ENCODE measurements at places on chromosomes 16 and 17.

- no peak for DNase-seq
Observed at GRCh38 chr17:56030009-56030624, 123.2 kb upstream of the ANKFN1 start.

- DNase-seq: peak; percentile 72
Observed at GRCh38 chr17:77455111-77455890, 314.5 kb downstream of the SEC14L1 start.

- DNase-seq: no peak
Observed at GRCh38 chr16:51167170-51167895, 16.3 kb upstream of the SALL1 start.

DNA sequence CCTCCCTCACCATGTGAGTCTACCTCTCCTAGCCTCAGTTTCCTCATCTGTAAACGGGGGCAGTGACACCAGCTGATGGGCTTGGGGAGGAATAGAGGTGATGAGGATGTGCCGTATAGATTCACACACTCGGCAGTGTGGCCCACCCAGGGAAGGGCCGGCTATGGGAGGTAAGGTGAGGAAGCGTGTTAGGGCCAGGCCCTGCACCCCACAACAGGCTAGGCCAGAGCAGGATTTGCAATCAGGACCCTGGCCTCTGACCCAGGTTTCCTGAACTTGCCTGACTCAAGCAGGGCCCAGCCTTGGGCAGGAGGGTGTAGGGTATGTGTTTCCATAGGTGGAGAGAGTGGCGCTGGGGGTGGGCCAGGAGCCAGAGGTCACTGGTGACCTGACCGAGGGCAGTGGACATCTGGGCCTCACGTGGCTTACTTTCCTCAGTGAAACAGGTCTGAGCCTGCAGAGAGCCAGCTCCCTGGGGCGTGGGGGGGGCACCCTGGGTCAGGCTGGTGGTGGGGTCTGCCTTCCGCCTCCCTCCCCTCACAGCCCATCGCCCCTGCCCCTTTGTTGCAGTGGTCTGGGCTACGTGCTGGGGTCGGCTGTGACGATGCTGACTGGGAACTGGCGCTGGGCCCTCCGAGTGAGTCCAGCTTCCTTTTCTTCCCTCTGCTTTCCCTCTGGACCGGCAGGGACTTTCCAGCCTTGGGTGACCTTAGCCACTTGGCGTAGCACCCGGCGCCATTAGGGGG is 12.8 kb downstream of the SPNS3 start:
- no peak for DNase-seq

DNA sequence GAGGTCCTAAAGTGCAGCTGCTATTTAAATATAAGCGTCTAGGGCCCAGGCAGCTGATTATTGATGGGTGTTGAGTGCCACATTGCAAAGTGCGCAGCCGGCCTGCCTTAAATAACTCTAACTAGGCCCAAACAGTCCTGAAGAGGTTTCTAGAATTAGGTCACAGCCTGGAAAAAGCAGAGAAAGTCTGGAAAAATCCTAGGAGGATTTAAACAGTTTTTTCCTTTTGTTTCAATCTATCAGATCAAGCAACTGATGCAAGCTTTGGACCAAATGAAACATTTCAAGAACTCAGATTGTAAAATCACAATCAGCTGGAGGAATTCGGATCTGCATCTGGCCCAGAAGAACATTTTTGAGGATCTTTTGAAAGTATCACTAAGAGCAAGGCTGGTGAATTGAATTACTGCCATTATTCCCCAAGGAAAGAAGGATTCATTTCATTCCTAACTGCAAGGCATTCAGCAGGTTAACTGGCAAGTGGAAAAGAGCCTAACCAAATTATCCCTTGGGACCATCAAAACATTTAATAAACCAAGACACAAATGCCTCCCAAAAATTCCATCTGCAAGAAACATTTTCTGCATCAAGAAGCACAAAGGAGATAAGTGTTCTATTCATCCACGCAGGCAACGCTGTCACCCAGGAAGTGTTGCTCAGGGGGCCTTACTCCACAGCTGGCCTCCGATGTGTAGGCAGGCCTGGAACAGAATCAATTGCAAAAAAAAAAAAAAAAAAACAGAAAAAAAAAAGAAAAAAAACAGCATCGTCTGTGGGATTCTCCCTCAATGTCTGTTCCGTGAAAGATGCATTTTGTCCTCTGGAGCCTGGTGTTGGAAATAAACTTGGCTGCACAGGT is 46.1 kb downstream of the IRX3 start:
- DNase-seq: no peak

GRCh38 chr17:48597778-48598631 is 4.4 kb upstream of the HOXB5 start:
- DNase-seq: peak; percentile 40

- no peak for DNase-seq
Observed at GRCh38 chr17:71937914-71938313, 182.9 kb upstream of the SOX9 start.

GRCh38 chr17:67449065-67449464 is 72.0 kb downstream of the PITPNC1 start:
- DNase-seq: no peak

DNA sequence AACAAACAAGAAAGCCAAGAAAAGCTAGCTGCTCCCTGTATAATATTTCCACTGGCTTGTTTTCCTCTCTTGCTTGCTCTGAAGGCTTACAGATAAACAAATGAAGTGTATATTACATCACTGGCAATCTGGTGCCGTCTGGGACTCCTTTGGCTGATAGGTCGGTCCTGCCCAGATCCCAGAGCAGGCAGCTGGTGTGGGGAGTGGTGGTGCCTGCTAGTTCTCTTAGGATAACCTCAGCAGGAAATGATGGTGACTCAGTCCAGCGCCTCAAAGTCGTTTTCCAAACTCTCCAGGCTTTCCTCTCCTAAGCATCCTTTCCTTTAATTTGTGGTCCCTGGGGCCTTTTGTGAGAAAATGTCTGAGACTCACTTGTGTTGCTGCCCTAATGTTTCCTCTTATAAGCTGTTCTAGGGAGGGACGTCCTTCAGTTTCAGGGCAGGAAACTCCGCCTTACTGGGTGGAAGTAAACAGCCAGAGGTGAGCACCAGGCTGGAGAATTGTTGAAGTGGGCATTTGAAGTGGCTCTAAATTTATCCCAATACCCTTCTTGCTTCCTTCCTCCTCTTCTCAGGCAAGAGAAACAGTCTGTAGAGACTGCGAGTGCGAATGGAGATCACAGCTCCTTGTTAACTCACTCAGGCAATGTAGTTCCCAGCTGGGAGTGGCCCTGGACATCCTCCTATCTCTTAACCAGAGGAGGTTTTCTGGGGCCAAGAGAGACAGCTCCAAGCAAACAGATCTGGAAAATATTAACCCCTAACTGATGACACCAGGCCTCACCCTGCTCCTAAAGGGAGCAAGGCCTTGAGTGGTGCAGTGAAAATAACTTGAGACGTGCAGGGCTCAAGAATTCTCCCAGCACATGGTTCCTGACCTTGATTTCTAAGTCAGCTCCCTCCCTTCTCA is 34.9 kb downstream of the CD300LF start:
- DNase-seq: no peak

DNA sequence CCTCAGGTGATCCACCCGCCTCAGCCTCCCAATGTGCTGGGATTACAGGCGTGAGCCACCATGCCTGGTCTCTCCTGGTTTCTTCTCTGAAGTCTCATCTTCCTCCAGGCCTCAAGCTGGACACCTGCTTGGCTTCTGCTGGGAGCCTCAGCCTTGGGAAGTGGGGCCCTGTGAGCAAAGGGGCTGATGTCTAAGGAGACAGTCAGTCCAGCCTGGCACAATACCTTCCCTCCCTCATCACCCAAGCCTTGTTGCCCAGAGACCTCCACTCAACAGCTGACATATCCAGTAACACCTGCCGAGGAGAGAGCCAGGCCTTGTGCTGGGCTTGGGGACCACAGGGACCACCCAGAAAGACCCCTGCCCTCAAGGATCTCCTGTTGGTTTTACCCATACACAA is 251.6 kb downstream of the GSG1L start:
- DNase-seq: no peak

DNA sequence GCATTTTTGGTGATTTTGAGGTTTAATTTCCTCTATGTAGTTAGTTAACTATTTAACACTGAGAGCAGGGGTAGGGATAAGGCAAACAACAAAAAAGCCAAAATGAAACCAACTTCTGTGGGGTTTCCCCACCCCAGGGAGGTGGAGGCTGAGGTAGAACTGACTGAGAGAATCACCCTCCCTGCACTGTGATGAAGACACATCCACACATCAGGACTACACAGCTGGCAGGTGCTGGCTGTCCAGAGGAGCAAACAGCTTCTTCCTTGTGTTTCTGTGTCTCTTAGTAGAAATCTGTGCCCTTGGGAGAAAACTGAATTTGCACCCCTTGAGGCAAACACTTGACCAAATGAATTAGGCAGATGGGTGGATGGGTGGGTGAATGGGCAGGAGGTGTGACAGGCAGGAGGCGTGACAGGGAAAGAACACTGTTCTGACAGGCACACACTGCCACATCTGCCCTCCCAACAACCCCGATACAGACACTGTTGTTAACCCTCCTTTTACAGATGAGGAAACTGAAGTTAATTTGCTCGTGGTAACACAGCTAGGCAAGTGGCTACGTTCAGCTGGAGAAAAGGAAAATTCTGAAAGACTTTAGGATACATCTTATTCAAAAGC is 62.9 kb upstream of the AMZ2 start:
- peak; percentile 78 for DNase-seq

- no peak for DNase-seq
Observed at GRCh38 chr16:50059669-50060068, 6.1 kb upstream of the HEATR3 start.

DNA sequence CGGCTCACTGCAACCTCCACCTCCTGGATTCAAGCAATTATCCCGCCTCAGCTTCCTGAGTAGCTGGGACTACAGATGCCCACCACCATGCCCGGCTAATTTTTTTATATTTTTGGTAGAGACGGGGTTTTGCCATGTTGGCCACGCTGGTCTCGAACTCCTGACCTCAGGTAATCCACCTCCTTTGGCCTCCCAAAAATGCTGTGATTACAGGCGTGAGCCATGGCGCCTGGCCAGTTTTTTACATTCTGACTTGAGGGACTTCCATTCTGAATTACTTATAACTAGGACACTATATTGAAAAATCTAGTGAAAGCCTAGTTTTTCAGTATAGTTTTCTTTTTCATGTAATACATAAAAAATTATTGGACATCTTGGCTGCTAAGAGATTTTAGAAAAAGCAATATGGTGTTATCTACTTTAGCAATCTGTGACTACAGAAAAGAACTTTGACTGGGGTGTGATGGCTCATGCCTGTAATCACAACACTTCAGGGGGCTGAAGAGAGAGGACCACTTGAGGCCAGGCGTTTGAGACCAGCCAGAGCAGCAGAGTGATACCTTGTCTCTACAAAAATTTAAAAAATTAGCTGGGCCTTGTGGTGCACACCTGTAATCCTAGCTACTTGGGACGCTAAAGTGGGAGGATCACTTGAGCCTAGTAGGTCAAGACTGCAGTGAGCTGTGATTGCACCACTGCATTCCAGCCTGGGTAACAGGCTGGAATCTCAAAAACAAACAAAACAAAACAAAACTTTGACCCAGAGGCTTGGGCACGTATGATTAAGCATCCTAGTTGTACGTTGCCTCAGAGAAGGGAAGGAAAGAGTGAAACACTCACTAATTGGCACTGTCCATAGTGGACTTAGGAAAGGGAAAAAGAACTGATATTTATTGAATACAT is 26.8 kb upstream of the GOSR1 start:
- no peak for DNase-seq

GRCh38 chr16:89040391-89040790 is 53.3 kb upstream of the ACSF3 start:
- no peak for DNase-seq

DNA sequence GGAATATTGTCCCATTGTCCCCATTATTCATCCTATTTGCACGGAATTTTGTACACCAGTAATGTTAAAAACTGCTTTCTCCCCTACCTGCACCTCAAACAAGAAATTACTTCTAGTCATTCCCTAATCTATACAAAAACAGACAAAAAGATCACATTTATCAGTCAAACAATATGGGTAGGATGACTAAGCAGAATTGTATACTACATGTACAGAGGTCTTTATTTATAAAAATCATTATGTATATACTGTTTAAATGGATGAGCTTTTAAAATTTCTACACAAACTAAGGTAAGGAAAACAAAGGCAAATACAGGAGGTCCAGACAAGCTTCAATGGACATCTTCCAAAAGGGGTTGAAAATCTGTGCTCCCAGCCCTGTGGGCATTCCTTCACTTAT is 137.7 kb downstream of the CEP112 start:
- DNase-seq: no peak

DNA sequence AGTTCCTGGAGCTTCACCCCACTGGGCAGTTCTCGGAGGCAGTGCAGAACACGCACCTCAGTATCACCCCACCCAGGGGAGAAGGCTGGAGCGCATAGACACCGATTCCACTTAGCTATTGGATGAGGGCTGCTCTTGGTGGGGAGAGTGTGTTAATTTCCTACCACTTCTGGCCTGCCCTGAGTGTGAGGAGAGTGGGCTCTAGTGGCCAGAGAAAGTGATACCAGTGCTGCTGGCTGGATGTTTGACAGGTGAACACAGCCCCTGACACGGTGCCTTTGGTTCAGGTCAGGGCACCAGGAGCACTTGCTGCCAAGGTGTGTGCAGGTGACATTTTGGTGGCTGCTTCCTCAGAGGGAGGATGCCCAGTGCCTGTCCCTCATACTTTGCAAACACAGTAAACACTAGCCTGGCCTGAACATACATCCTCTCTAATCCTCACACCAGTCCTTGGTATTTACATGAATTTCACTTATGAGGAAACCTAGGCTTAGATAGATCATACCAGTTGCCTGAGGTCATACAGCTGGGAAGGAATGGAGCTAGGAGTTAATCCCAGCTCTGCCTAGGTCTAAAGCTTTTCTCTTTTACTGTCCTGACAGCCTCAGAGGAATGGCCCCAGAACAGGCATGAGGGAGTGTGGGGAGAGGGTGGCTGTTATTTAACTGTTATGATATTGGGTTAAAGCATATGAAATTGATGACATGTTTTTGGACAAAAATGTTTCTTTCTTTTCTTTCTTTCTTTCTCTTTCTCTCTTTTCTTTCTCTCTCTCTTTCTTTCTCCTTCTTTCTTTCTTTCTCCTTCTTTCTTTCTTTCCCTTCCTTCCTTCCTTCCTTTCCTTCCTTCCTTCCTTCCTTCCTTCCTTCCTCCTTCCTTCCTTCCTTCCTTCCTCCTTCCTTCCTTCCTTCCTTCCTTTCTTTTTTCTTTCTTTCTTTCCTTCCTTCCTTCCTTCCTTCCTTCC is 21.0 kb upstream of the ITGAX start:
- DNase-seq: peak; percentile 40

Data from activated CD4-positive, alpha-beta memory T cell treated with anti-CD3 and anti-CD28 coated beads for 36 hours (primary cell).